ENCODE measurements at places on chromosomes 13 and 19.

GRCh38 chr13:109773276-109773675 is 13.1 kb downstream of the IRS2 start:
- DNase-seq = no peak

DNA sequence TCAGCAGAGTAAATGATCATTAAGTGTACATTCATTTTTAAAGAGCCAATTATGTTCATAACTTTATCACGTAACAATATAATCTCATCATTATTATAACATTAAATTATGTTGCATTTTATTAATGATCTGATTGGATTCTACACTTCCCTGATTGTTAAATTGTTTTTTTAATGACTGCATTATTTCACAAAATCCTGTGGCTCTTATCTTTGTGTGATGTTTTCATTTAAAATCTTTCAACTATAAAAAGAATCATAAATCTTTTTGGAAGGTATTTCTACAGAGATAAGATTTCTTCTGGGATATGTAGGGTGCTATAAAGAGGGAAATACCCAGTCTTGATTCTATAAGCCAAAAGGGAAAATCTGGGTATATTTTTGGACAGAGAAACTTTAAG is 101.7 kb downstream of the ZIC5 start:
- DNase-seq = no peak

DNA sequence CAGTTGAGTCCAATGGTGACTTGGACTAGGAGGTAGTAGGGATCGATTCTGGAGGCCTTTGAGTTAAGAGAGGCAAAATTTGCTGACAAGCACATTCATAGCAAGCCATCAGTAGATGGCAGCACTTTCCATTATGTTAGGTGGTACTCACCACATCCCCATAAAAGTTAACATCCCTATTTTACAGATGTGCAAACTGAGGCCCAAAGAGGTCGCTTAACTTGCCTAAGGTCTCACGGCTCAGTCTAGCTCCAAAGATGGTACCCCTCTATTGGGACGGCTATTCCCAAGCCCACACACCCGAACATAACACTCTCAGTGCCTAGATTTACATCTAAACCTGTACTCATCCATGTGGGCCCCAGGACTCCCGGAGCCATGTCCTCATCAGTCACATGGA is 21.5 kb upstream of the FOSB start:
- peak; percentile 45 for DNase-seq

DNA sequence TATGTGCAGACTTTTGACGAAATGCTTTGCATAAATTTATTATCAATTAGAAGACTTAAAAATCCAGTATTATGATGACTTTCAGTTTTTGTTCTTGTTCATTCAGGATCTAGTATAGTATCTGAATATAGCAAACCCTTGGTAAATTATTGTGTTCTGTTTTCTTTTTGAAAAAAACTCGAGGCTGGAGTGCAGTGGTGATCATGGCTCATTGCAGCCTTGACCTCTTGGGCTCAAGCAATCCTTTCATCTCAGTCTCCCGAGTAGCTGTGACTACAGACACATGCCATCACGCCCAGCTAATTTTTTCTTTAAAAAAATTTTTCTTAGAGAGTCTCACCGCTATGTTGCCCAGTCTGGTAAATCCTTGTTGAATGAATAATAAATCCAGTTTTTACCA is 4.6 kb downstream of the FARP1 start:
- no peak for DNase-seq

GRCh38 chr13:98200211-98200878 is 23.3 kb upstream of the RNF113B start:
- no peak for DNase-seq

DNA sequence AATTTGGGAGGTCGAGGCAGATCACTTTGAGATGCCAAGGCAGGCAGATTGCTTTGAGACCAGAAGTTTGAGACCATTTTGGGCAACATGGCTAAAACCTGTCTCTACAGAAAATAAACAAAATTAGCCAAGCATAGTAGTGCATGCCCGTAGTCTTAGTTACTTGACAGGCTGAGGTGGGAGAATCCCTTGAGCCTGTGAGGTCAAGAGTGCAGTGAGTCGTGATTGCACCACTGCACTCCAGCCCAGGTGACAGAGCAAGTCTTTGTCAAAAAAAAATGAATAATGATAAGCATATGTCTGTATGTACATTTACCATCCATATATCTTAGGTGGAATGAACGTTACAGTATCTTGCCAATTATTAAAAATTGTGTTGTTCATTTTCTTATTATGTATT is 2447.7 kb downstream of the PCDH9 start:
- no peak for DNase-seq

DNA sequence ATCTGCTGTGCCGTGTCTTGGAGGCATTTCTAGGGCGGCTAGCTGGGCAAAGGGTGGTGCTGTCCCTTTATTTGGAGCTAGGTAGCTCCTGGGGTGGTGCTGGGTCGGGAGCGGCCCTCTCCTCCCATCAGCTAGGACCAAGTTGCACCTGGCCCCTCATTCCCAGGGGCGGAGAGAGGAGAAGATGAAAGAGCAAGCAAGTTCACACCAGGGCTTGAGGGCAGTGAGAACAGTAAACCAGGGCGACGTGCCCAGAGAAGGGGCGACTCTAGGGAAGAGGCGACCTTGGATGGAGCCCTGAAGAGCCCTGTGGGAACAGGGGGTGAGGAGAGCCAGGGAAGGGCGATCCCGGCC is 17.0 kb upstream of the KCNN1 start:
- no peak for DNase-seq

- no peak for DNase-seq
Observed at GRCh38 chr19:46674416-46675178, 13.6 kb upstream of the DACT3 start.

DNA sequence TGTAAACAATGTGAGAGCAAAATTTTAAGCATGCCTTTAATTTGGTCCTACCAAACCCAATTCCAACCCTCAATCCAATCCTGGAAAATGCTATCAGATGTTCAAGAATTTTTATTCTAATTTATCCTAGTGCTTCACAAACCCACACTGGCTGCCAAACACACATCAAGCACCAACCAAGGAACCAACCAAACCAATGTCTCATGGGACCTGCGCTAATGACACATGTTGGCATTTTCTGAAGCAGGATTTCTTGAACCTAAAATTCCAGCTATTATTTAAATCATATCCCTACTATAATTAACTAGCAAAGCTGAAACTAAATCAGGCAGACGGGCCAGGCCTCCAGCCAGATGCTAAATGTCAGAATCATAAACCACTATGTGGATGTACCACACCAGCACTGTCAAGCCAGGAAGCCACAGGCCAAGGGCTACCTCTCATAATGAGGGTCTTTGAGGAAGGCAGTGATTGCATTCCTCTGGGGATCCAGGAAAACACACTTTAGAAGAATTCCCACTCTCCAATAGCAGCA is 5.8 kb downstream of the LATS2 start:
- no peak for DNase-seq

GRCh38 chr19:39307822-39308530 is 11.8 kb downstream of the IFNL1 start:
- no peak for DNase-seq

GRCh38 chr19:55939206-55939605 is 7.1 kb upstream of the NLRP13 start:
- DNase-seq = no peak

GRCh38 chr13:63731896-63732295 is 2316.2 kb upstream of the PCDH20 start:
- no peak for DNase-seq

DNA sequence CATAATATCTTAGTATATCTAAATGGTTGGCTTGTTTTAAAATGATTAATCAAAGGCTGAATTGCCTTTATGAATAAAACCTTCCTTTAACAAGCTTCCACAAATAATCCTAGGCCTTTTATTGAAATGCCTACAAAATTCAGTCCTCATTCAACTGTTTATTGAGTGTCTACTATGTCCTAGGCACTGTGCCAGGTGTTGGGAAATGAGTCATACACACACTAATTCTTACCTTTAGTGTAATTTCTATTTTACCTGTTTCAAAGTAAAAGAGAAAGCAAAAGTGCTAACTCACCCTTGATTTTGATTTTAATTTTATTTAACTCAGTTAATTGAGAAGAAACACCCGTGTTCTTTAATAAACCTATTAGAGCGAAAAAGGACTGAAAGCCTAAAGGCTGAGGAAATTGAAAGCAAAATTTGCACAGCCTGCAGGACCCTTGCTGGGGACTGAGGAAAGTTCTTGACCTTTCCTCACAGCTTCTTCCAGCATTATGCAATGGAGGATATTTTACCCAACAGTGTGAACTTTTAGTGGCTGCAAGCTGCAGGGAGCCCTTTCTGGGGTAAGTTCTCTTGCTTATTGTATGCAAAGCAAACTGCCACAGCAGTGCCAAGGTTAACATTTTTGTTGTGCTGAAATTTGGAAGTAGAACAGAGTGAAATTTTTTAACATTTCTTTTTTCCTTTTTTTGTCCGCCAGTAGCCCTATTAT is 83.1 kb downstream of the B3GLCT start:
- DNase-seq = no peak

- DNase-seq = no peak
Observed at GRCh38 chr13:106100171-106100919, 435.1 kb downstream of the EFNB2 start.

- DNase-seq = peak; percentile 55
Observed at GRCh38 chr13:73835138-73835721, 299.0 kb downstream of the KLF12 start.

- DNase-seq = peak; percentile 97
Observed at GRCh38 chr13:28557725-28558520, 63.0 kb upstream of the FLT1 start.

- DNase-seq = no peak
Observed at GRCh38 chr19:51100601-51101000, 7.6 kb downstream of the CTU1 start.

- peak; percentile 95 for DNase-seq
Observed at GRCh38 chr19:2982983-2983350, 5.6 kb downstream of the TLE6 start.

DNA sequence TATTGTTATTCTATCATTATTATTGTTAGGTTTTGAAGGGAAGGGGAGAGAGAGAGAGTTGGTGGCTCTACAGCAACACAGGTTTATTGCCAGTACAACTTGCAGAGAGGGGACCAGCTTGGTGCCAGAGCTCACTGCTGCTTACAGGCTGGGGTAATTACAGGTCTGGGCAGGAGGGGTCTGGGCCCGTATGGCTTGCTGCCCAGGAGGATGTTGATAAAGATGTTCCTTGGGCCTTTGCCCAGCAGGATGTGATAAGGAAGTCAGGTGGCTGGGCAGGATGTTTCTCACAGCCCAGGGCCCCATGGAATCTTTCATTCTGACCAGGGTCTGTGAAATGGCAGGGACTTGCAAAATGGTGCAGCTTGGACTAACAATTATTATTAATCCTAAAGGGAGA is 64.2 kb upstream of the ZNF599 start:
- DNase-seq = no peak

GRCh38 chr13:41054212-41054877 is 7.0 kb upstream of the WBP4 start:
- DNase-seq = peak; percentile 61

DNA sequence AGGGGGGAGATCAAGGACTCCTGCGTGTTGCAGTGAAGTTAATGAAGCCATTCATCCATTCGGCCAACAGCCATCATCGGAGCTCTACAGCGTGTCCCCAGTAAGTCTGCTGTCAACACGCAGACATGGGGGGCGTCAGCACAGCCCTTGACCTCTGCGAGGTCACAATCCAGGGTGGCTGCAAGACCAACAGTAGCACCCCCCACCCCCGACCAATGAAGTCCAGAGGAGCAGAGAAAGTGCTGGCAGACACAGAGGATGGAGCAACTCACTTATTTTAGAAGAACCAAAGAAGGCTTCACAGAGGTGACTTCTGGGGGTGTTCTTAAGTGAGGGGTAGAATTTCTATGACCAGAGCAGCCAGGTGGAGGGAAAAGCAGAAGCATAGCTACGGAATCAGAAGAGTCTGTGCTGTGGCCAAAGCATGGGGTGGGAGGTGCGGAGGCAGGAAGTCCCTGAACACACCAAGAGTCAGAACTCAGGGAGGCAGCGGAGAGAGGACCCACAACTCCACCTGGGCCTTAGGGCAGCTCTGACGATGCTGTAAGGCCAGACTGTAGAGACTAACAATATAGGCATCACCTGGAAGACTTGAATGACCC is 185.4 kb downstream of the FOXO1 start:
- no peak for DNase-seq

- DNase-seq = peak; percentile 37
Observed at GRCh38 chr13:74867460-74867859, 614.5 kb downstream of the TBC1D4 start.

GRCh38 chr19:19405971-19406877 is 749 bp downstream of the GATAD2A start:
- peak; percentile 44 for DNase-seq

- no peak for DNase-seq
Observed at GRCh38 chr19:15584095-15584494, 30.9 kb upstream of the CYP4F8 start.

DNA sequence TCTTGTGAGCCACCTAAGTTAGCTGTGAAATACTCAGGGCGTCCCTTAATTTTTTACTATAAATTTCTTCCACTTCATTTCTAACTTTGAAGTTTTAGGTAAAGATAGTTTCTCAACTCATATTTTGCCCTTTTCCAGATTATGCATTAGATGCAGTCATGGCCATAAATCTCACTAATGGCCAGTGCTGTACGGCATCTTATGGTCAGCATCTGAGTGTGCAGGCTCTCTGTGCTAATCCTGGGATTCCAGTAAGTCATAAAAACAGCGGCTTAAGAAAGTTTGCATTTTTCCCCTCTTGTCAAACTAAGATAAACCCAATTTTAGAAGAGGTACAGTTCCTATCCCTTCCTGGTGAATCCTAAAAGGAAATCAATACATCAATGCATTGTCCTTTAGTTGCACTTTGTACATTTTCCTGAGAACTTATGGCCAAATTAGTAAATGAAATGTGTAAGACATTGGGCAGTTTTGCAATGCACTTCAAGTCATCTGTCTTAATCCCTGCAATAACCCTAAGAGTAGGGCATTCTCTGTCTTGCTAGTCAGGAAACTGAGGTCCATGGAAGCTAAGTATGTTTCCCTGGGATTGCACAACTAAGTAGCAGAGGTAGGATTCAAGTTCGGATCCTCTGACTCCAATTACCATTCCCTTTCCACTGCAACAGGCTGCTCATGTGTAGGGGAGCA is 146.2 kb downstream of the DCT start:
- no peak for DNase-seq

DNA sequence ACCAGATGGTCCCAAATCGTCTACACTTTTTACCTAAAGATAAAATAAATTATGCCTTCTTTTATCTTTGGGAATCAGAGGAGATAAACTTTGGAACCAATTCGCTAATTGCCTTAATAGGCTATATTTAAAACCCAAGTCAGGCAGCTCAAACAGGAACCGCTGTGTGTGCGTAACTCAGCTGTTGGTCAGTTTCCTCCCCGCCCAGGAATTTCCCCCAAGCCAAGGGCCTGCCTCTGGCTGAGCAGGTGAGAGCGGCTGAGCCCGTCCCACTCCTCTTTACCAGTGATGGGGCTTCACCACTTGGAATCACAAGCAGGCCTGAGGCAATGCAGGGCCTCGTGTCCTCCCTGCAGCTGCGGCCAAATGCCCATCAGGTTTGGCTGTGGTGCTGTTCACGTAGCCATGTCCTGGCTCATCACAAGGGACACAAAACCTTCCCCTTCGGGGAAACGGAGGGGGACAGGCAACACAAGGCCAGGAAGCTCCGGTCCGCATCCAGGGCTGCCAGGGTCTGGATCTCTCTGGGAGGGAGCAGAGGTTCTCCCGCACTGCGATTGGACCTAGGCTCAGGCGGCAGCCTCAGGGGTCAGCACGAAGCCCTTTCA is 503 bp upstream of the SLC7A9 start:
- no peak for DNase-seq

GRCh38 chr13:107067381-107067780 is 499.4 kb upstream of the ARGLU1 start:
- DNase-seq = no peak

GRCh38 chr19:55158848-55159749 is 1.6 kb upstream of the TNNI3 start:
- no peak for DNase-seq

Data from fibroblast of skin of right quadriceps (primary cell).